Mucosa of descending colon (tissue), 3 donors: ENCODE measurements at places on chromosomes 1 and 21. TPM values are rescaled to one million over a fixed set of nuclear protein-coding genes. Genes with fewer than 3 reads are reported as not detected.

OR2W3 gene
- total RNA-seq, result 0.53 TPM

SDE2 gene
- 15.0 TPM for total RNA-seq

ZNF683 gene
- 1.0 TPM for total RNA-seq

DHRS3 gene
- total RNA-seq, result 85.9 TPM

SFN gene
- total RNA-seq, result 191 TPM

POU3F1 gene
- total RNA-seq, result not detected

NHLH2 gene
- total RNA-seq, result not detected

CDK18 gene
- total RNA-seq, result 41.2 TPM

MCOLN2 gene
- total RNA-seq, result 101 TPM
